Stimulated activated CD4-positive, alpha-beta T cell treated with anti-CD3 and anti-CD28 coated beads, Interleukin-2, amount 100 ng/mL, for 4 hours (primary cell): ENCODE measurements at places on chromosomes 2 and 18.

- no peak for DNase-seq
These were observed 466.2 kb downstream of the FBXO15 start for GRCh38 chr18:73681398-73681797.

GRCh38 chr2:180219491-180219890 lies 212.4 kb upstream of the CWC22 start:
- no peak for DNase-seq

GRCh38 chr2:207865210-207865609 lies 95.5 kb upstream of the FZD5 start:
- DNase-seq, result no peak

GRCh38 chr2:228669690-228670089 lies 488.2 kb upstream of the SPHKAP start:
- no peak for DNase-seq

DNA sequence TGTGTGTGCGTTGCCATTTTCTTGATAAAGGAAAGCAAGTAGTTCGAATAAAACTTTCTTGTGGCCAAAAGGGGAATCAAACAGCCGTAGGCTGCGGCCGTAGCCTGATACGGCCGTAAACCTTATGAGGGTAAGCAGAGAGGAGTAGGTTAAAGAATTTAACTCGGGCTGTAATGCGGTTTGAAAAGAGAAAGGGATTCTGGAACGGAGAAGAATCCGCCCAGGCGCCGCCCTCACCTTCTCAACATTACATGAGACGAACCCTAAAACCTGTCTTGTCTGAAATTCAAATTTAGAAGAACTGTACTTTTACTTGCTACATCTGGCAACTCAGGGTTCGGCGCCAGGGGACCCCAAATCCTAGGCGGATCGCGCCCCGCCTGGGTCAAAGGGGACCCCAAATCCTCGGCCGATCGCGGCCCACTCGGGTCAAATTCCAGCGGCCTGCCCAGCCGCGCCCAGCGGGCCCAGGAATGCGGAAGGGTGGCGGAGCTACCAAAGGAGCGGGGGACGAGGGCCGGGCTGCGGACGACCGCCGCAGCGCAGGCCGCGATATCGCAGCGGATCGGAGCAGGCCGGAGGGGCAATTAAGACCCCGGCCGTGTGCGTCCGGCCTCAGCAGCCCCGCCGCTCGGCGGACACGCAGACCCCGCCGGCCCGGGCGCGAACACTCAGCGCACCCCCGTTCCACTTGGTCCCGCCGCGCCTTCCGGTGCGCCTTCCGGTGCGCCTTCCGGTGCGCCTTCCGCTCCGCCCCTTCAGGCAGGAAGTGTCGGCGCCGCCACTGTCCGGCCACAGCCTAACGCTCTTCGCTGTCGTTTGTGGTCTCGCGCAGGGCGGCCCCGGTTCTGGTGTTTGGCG lies at the start of gene MYL12B:
TSS of gene MYL12B (plus strand) at position 761 of the 861 bp plus-strand sequence. CDS start 10,766 bp downstream, outside the sequence.
- peak; percentile 54 for DNase-seq

DNA sequence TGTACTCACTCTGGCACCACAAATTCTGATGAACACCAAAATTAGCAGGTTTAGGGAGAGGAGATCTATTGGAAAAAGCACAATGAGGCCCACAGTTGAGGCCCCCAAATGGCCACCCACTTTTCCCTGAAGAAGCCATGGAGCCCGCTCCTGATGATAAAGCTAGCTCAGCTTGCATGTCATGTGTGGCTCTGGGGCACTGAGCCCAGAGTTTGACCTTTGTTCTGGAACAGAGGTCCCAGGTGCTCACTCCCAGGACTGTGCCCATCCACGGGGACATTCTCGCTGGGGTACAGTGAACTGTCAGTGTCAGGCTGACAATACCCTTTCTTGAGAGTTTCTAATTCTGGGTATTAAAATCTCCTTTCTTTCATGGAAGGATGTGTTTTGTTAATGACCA lies 36.2 kb downstream of the XDH start:
- DNase-seq, result no peak

DNA sequence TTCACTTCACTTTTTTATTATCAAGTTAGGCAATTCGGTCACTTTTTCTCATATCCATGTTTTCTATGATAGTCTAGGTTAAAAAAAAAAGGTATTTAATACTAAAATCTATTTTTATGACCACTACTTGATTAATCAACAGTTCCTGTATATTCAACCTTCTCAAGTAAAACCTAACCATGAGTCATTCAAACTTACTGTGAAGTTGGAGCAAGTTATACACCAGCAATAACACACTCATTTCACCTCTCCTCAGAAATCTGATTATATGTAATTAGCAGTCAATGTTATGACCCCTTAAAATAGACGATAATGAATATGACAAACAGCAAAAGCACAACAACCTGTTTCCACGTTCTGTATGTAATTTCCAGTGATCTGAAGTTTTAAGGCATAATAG lies 35.0 kb upstream of the ADAM17 start:
- no peak for DNase-seq

GRCh38 chr2:95393901-95394300 lies 8.6 kb upstream of the FAHD2A start:
- no peak for DNase-seq

DNA sequence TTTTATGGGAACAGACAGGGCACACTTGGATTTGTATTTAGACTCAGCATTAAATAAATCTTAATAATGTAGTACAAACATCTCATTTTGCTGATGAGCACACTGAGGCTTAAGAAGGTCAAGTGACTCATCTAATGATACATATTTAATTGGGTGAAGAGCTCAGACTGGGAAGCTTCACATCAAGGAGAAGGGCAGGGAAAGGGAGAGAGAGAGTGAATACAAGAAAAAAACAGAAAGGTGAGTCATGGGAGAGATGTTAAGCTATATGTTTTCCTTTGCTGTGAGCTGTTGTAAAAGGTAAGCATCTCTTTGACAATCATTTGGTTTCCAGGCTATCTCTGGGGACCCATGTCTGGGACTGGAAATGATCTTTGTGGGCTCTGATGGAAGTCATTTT lies 277.8 kb downstream of the SETBP1 start:
- DNase-seq, result no peak
